ENCODE measurements at places on chromosomes 3 and 15.

DNA sequence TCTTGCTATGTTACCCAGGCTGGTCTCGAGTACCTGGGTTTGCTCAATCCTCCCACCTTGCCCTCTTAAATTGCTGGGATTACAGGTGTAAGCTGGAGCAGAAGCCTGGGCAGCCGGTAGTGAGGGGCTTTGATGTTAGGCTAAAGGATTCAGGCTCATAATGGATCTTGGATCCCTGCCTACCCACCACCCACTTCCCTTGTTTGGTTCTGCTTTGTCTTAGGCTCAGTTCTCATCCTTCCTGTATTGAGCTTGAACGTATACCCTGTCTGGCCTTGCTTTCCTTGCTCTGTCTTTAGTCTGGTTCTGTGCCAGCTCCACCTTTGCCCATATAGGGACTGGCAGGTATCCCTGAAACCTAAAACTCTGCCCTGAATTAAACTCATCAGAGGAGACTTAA is 1.7 kb downstream of the PPCDC start:
- no peak for DNase-seq

- DNase-seq = no peak
Measured at GRCh38 chr3:24242012-24242698, 252.5 kb downstream of the THRB start.

GRCh38 chr3:29582273-29582672 is 301.4 kb downstream of the RBMS3 start:
- DNase-seq = no peak

- DNase-seq = no peak
Measured at GRCh38 chr15:40163657-40164416, 3.0 kb downstream of the BUB1B start.

- no peak for DNase-seq
Measured at GRCh38 chr15:48935236-48935635, 28.5 kb downstream of the SHC4 start.

- no peak for DNase-seq
Measured at GRCh38 chr3:194204042-194204987, 68.4 kb downstream of the HES1 start.

- no peak for DNase-seq
Measured at GRCh38 chr3:170502297-170502696, 83.6 kb downstream of the SLC7A14 start.

All from T-helper 22 cell (primary cell).